Chondrocyte (in vitro differentiated cells): ENCODE measurements at places on chromosomes 16 and 17. TPM values are rescaled to one million over a fixed set of nuclear protein-coding genes. Genes with fewer than 3 reads are reported as not detected.

CCDC78 gene
- 1.8 to 3.9 TPM (median 2.5 TPM) in 3 replicates for total RNA-seq

SP6 gene
- 0.05 to 0.15 TPM (median 0.08 TPM) in 3 replicates for total RNA-seq

CNOT1 gene
- total RNA-seq, result 89.3 to 104 TPM (median 98.1 TPM) in 3 replicates

DNA sequence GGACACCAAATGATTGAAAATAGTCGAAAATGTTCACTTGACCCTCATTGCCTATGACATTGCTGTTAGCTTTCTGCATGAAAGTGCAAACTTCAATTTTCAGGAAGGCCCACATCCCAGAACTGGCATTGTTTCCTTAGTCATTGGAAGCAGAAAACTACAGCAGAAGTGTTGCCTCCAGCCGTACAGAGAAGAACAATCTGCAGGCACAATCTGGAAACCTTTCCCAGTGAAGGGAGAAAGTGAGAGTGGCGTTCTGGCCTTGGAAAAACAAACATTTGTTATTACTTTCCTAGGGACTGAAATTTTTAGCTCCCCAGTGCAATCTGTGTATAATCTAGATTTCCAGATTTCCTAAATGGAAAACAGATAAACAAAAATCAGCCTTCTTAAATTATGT is 529.5 kb upstream of the RBFOX1 start:
- no peak overlapping the region for H3K27ac ChIP-seq
- H3K27me3 ChIP-seq, result no peaks in the 10 kb centered on the region
- no peak overlapping the region for H3K4me3 ChIP-seq
- H3K4me1 ChIP-seq, result no peaks in the 10 kb centered on the region
- no peak for DNase-seq
- no peaks in the 10 kb centered on the region for H3K36me3 ChIP-seq

DNA sequence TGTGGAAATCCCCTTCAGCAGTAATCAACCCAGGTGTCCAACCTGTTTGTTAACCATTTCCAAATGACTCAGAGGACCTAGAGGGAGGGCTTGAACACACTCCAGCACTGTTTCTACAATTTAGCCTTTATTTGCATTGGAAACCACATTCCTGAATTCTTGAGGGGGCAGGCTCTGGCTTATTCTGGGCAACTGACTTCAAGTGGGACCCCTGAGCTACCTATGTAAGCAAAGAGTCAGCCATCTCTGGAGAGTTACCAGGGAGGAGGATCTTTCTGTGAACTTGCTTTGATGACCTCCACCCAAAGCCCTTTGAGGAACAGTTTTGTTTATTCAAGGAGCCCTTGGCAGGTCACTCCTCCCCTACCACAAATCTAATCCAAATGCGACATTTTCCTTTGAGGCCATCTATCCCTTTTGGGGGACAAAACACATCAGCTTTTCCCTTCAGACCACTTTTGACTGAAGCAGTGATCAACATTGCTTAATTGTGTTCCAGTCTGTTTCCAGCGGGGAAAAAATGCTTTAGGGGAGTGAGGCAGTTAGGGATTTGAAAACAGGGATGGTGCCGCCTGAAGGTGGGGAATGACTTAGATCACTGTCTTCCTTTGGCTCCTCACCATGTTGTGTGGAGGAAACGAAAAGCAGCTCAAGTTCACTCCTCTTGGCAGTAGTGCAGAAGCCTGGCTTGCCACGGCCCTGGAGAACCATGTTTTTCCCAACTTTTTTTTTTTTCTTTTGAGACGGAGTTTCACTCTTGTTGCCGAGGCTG is 46.2 kb downstream of the TUBD1 start:
- peaks cover 78% of the 10 kb centered on the region for H3K4me1 ChIP-seq
- peaks cover 6% of the 10 kb centered on the region for H3K36me3 ChIP-seq
- H3K27ac ChIP-seq, result peak overlapping the region; percentile 99
- H3K27me3 ChIP-seq, result no peaks in the 10 kb centered on the region
- no peak for DNase-seq
- peak overlapping the region; percentile 16 for H3K4me3 ChIP-seq

DNA sequence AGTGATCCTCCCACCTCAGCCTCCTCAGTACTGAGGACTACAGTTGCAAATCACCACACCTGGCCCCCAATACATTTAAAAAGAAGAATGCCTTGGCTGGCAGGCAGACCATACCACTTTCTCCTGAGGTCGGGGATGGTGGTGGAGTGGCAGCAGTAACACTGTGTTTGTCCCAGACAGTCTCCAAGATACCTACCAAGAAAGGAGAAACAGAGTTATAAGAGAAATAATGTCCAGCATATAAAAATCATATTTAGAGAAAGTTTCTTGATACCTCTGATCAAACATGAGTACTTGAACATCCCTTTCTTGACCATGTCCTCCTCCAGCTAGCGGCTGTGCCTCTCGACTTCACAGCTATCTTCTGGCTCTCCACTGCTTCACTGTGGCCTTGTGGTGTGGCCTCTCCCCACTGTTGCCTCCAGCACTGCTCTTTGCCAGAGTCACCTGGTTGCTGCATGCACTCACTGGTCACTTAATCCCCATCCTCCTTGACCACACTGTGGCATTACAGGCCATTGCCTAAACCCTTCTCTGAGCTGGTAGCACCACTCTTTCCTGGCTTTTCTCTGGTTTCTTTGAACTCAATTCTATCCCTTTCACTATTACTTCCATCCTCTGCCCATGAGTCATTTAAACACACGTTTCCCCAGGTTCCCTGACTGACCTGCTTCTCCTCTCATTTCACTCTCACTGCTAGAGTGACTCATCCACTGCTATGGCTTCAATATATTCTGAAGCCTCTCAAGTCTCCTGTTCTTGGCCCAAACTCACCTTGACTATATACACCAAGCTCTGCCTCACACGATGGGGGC is 45.2 kb downstream of the XPO6 start:
- H3K27ac ChIP-seq, result peak overlapping the region; percentile 28
- no peak for DNase-seq
- peaks cover 52% of the 10 kb centered on the region for H3K4me1 ChIP-seq

- H3K27ac ChIP-seq, result no peak overlapping the region
- peaks cover 1% of the 10 kb centered on the region for H3K36me3 ChIP-seq
- peaks cover 2% of the 10 kb centered on the region for H3K27me3 ChIP-seq
- no peak overlapping the region for H3K4me3 ChIP-seq
- no peaks in the 10 kb centered on the region for H3K4me1 ChIP-seq
These were observed 7.7 kb upstream of the PCTP start for GRCh38 chr17:55743103-55743679.

DNA sequence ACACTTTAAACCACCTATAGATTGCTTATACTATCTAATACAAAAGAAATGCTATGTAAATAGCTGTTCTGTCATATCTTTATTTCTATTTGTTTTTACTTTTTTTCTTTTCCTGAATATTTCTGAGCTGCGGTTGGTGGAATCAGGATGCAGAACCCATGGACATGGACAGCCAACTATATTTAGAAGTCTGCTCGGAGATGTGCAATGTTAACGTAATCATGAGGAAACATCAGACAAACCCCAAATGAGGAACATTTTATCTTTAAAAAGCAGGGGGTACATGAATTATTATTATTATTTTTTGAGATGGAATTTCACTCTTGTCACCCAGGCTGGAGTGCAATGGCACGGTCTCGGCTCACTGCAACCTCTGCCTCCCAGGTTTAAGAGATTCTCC is 31.4 kb upstream of the GHDC start:
- H3K36me3 ChIP-seq, result peaks cover 16% of the 10 kb centered on the region
- no peak for DNase-seq
- H3K27me3 ChIP-seq, result no peaks in the 10 kb centered on the region
- no peak overlapping the region for H3K4me3 ChIP-seq

GRCh38 chr16:84795329-84796053 is 24.3 kb upstream of the CRISPLD2 start:
- H3K4me1 ChIP-seq, result peaks cover 22% of the 10 kb centered on the region
- DNase-seq, result peak; percentile 62
- H3K36me3 ChIP-seq, result no peaks in the 10 kb centered on the region

- no peak for DNase-seq
- peak overlapping the region; percentile 88 for H3K27ac ChIP-seq
- peaks cover 39% of the 10 kb centered on the region for H3K4me1 ChIP-seq
- no peak overlapping the region for H3K4me3 ChIP-seq
These were observed 13.8 kb downstream of the CTRL start for GRCh38 chr16:67917852-67918236.

DNA sequence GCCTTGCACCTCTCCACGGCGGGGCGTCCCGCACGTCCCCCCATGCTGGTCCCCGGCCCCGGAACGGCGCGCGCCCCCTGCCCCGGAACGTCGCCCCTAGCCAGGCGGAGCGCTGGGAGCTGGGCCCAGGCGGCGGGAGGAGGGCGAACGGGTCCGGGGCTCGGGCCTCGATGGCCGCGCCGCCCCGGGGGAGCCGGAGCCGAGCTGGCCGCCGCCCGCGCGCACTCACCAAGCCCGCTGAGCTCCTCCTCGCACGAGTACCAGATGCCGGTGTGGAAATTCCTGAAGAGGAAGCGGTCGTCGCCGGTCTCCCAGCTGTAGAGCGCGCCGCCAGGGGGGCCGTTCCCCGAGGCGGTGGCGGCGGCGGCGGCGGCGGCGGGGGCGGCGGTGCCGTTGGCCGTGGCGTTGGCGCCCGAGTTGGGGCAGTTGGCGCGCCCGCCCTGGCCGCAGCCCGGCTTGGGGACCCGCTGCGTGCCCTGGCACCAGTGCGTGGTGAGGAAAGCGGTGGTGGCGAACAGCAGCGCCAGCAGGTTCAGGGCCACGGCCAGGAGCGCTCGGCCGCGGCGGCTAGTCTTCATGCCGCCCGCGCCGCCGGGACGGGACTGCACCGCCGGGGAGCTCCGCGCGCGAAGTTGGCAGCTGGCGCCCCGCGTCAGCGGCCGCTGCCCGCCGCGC is 530 bp downstream of the GSG1L start:
- H3K27ac ChIP-seq, result no peak overlapping the region
- peaks cover 6% of the 10 kb centered on the region for H3K4me1 ChIP-seq
- peaks cover 52% of the 10 kb centered on the region for H3K27me3 ChIP-seq
- no peak for DNase-seq
- H3K36me3 ChIP-seq, result peaks cover 1% of the 10 kb centered on the region

DNA sequence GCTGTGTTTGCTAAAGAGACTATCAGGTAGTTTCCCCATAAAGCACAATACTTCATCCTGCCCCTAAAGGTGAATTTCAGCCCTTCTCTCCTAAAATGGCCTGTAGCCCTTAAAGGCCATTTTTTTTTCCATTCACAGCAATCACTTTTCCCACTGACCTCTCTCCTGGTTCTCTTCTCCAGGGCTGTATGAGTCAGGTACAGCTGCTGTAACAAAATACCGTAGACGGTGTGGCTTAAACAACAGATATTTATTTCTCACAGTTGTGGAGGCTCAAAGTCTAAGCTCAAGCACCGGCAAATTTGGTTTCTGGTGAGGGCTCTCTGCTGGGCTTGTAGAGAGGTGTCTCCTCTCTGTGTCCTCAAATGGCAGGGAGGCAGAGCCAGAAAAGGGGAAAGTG is 44.7 kb downstream of the ZNF18 start:
- no peak for DNase-seq
- no peak overlapping the region for H3K27ac ChIP-seq
- H3K4me1 ChIP-seq, result peaks cover 7% of the 10 kb centered on the region
- no peak overlapping the region for H3K4me3 ChIP-seq
- peaks cover 21% of the 10 kb centered on the region for H3K36me3 ChIP-seq

DNA sequence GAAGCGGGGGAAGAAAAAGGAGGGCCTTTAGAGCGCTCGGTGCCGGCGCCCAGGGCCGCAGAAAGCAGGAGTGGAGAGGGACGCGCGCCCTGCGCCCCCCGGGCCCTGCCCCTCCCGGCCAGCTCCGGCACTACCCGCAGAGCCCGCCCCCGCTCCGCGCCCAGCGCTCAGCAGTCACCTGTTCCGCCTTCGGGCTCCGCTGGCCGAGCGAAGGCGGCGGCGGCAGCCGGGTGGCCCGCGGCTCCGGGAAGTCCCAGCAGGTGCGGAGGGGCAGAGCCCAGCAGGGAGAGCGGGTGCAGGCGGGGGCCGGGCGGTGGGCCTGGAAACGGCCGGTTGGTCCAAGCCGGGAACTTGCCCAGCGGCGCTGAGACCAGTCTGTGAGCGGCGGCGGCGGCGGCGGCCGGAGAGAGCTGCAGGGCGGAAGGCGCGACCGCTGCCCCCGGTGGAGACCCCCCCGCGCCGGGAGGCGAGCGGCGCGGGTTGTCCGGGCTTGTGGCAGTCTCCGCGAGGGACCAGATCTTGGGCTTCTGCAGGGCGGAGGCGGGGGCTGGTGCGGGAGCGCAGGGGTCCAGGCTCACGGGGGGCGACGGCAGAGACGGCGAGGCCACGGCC is 2.2 kb downstream of the IRX3 start:
- H3K27ac ChIP-seq, result no peak overlapping the region
- peaks cover 60% of the 10 kb centered on the region for H3K27me3 ChIP-seq
- peak overlapping the region; percentile 67 for H3K4me3 ChIP-seq

GRCh38 chr17:21525464-21526130 is 149.4 kb downstream of the KCNJ12 start:
- no peaks in the 10 kb centered on the region for H3K4me1 ChIP-seq
- no peak overlapping the region for H3K4me3 ChIP-seq
- no peak overlapping the region for H3K27ac ChIP-seq
- no peak for DNase-seq
- peaks cover 7% of the 10 kb centered on the region for H3K36me3 ChIP-seq

GRCh38 chr17:19308398-19308797 is 54.1 kb downstream of the B9D1 start:
- H3K27me3 ChIP-seq, result no peaks in the 10 kb centered on the region
- H3K27ac ChIP-seq, result no peak overlapping the region
- peaks cover 2% of the 10 kb centered on the region for H3K4me1 ChIP-seq
- peak; percentile 52 for DNase-seq
- no peak overlapping the region for H3K4me3 ChIP-seq

GRCh38 chr17:54789101-54789880 is 111.4 kb upstream of the TOM1L1 start:
- H3K4me1 ChIP-seq, result no peaks in the 10 kb centered on the region
- DNase-seq, result no peak
- no peak overlapping the region for H3K27ac ChIP-seq
- no peak overlapping the region for H3K4me3 ChIP-seq
- peaks cover 4% of the 10 kb centered on the region for H3K27me3 ChIP-seq

DNA sequence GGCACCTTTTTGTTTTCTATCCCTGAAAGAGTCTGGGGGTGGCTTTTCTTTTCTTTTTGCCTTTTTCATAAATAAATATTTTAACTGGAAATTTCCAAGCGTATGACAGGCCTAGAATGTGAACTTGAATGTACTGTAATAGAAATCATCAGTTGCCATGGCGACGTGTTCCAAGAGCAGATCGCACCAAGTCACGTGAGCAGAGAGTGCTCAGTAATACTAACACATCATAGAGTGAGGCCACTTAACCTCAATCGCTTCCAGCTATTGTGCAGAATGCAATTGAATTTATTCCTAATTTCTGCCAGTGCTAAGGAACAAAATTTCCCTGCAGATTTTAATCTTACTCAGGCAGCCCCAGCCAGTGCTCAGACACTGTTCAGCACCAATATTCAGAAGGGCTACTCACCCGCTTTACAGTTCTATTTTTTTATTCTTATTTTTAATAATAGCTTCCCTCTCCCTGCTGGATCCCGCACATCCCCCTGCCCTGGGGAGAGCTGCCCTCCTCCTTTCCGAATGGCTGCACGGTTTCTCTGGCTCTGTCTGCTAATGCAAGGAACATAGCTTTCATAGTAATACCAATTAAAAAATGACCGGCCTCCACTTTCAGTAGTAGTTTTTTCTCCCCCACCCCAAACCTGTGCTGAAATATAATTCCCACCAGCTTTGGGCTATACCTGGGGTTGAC is 26.2 kb upstream of the PMFBP1 start:
- H3K4me1 ChIP-seq, result peaks cover 6% of the 10 kb centered on the region
- no peak for DNase-seq
- no peaks in the 10 kb centered on the region for H3K27me3 ChIP-seq

- peak; percentile 91 for DNase-seq
- H3K4me3 ChIP-seq, result peak overlapping the region; percentile 96
- H3K27ac ChIP-seq, result peak overlapping the region; percentile 91
- H3K4me1 ChIP-seq, result peaks cover 16% of the 10 kb centered on the region
These were observed 1.6 kb downstream of the ACTG1 start for GRCh38 chr17:81510785-81511553.
